ENCODE measurements at places on chromosomes 16 and 17.

- no peak for DNase-seq
Observed at GRCh38 chr17:73932216-73932749, 271.2 kb upstream of the RPL38 start.

DNA sequence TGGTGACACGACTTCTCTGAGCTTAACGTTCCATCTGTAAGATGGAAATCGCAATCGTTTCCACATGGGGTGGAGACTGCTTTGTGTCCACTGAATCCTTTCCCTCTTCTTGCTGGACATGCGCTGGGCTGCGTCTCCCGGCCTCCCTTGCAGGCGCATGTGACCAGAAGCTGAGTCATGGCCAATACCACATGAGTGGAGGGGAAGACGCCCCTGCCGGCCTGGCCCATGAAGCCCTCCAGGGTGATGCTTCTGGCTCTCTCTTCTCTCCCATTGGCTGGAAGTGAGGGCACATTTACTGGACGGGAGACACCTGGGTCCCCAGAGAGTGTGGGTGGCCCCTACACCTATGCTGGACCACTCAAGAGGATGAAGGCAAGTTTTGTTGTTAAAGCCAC is 71.1 kb downstream of the DYNLRB2 start:
- DNase-seq, result no peak

DNA sequence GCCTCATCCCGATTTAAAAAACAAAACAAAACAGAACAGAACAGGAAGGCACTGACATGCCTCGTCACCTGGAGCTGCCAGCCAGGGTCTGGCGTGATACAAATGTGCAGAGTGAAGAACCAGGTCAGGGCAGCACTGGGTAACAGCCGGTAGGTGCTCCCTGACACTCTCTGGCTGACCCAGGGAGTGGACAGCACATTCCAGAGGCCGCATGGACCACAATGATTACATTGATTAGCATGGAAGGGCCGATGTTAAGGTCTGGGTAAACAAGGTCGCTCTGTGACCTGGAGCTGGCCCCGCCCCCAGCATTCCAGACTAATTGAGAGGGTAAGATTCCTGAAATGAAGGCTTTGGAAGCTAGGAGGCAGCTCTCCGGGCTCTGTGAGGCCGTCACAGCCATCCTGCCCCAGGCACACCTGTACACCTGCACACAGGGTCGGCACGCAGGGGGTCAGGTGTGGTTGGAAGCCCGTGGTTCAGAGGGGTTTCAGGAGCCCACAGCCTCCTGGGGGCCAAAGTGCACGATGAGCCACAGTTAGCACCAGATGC is 21.4 kb downstream of the PIEZO1 start:
- DNase-seq, result no peak

DNA sequence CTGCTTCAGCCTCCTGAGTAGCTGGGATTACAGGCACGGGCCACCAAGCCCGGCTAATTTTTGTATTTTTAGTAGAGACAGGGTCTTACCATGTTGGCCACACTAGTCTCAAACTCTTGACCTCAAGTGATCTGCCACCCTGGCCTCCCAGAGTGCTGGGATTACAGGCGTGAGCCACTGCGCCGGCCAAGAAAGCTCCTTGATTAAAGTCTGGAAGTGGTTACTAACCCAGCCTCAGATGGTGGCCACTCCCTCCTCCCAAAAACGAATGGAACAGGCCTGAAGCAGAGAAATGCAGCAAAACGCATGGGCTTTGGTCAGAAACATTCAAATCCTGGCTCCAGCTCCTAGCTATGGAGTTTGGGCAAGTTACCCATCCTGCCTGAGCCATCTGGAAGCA is 11.3 kb downstream of the FKBP10 start:
- DNase-seq, result no peak

DNA sequence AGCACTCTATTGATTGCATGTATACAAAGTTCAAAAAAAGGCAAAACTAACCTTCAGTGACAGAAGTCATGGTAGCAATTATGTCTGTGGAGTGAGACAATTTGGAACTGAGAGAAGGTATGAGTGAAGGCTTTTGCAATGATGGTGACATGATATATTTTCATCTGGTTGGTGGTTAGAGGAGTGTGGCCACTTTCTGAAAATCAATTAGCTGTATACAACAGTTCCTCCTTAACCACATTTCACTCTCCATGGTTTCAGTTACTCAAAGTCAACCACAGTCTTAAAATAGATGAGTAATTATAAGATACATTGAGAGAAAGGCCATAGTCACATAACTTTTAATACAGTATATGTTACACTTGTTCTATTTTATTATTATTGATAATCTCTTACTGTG is 26.2 kb downstream of the ADAMTS18 start:
- DNase-seq, result no peak

DNA sequence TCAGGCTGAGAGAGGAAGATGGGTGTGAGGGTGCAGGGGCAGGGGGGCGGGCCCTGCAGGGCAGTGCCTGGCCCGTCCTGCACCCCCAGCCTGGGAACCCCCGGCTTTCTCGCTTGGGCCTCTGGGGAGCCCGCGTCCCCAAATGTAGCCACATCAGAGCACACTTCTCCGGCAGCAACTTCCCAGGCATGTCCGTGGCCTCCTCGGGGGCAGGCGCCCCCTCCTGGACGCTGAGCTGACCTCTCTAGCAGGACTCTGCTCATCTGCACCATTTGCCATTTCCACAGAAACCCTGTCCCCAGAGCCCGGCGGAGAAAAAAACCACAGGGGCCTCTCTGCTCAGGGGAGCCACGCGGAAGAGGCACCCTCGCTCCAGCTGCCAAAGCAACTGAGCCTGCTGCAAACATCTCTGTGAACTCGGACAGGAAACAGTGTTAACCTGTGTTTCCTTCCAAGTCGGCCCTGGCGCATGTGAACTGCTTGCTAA is 63.4 kb downstream of the KLHDC4 start:
- DNase-seq, result peak; percentile 9

- DNase-seq, result no peak
Observed at GRCh38 chr17:1686086-1686485, 1.4 kb upstream of the PRPF8 start.

DNA sequence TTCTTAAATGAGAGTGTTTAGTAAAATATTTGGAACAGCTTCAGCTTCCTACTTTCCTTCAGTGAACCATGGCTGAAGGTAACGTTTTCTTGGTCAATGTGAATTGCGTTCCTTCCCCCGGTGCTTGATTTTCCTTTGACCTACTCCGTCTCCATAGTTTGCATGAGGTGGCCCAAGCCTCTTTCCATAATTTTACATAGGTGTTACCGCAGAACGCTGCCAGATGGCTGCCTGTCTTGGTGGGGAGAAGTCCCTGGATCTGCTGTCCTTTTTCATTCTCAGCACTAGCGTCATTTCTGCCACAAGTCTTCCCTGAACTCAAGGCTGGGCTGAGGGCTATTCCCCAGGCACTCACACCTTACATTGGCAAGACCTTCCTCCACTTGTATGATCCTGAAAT is 178.4 kb downstream of the PRKCA start:
- DNase-seq, result no peak

DNA sequence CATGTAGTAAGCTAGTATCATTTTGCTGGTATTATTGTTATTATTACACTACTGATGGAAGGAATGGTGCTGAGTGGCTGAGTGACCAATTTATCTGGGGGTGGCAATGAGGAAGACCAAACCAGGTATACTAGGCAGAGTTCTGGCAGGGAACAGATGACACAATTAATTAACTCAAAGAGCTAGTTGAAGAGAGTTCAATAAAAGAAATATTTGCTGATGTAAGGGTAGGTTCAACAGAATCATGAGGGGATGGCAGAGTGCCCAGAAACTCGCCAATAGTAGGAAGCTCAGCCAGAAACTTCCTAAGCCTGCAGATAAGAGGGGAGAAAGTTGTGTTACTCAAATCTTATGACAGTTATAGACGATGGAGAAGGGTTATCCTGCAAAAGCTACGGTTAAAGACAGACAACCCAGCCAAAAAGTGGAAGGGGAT is 352.5 kb downstream of the KCNJ2 start:
- no peak for DNase-seq

GRCh38 chr17:50889528-50890118 is 23.5 kb upstream of the TOB1 start:
- no peak for DNase-seq

- DNase-seq, result no peak
Observed at GRCh38 chr17:43907425-43907981, at the start of gene MPP2. Gene MPP2, minus strand, starts transcription at chr17:43907536. Its CDS starts 3,076 bp downstream, at chr17:43904460.

DNA sequence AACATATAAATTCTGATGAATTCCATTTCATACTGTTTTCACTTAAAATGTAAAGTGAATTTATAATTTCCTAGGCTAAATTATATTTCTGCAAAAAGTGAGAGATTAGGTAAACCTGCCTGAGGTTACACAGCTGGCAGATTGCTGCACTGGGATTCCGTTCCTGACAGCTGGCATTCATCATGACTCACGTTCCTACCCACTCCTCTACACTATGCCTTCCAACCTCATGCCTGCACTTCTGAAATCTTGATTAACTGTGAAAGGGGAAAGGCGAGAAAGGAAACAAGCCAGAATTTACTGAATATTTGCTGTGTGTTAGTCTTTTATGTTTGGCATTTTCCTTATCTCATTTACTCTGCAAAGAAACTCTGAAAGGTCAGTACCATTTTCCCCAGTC is 73.3 kb upstream of the MON1B start:
- no peak for DNase-seq

DNA sequence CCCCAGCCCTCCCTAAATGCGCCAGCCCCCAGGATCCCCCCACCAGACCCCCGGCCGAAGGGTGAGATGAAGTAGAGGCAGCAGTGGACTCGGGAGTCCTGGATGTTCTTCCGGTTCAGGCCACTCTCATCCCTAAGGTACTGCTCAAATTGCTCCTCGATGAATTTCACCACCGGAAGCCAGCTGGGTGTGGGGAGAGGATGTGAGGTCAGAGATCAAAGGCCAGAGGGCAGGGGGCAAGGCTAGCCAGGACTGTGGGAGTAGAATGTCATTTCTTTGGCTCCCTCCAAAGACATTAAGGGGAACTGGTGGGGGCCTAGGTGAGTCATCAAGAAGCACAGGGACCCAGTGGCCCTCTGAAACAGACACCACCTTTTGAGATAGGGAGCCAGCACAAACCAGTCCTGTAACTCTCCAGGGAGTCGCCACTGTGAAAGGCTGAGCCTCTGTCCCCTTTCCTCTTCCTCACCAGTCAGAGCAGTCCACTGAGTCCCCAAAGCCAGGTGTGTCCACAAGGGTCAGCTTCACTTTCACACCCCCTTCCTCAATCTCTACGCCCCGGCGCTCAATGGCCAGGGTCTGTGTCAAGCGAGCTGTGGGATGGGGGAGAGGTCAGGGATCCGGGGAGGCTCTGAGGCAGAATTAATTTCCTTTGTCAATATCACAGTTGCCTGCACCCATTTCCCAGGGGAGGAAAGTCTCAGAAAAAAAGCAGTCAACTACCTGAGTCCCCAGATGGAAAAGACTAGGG is 895 bp downstream of the SEPTIN1 start:
- DNase-seq, result no peak

DNA sequence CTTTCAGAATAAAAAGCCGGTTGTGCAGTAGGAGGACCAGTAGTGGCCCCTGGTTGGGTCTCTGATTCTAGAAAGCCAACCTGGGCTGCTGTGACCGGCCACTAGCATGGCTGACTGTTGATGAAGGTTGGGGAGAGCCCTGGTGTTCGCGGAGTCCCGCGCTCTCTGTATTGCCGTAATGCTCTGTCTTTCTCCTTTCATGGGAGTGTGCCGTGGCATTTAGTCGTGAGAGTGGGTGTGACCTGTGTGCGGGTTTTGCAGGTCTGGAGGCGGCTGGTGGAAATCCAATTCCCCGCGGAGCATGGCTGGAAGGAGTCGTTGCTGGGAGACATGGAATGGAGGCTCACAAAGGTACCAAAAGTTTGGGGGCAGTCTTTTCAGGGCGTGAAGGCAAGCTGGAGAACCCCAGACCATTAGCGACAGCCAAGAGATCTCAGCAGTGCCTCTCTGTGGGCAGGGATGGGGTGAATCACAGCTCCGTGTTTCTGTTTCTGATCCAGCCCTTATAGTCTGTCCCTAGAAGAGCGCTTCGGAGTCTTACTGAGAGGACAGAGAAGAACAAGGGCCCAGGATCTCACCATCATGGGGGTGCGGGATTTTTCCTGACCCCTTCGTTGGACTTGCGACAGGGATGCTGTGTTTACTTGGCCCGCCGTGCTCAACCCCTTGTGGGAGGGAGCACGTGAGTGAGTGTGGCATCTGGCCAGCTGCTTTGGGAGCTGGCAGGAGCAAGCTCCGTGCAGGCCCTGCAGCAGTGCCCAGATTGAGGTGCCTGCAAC is 56.5 kb downstream of the RNF213 start:
- DNase-seq, result no peak

All from stimulated activated CD8-positive, alpha-beta memory T cell treated with anti-CD3 and anti-CD28 coated beads, Interleukin-4, amount 100 ng/mL, for 1 hour (primary cell).